ENCODE measurements at places on chromosomes 4 and X. TPM values are rescaled to one million over a fixed set of nuclear protein-coding genes. Genes with fewer than 3 reads are reported as not detected.

Gene TMEM192
- total RNA-seq, result 14.2 TPM

Gene ESX1
- total RNA-seq, result not detected

DNA sequence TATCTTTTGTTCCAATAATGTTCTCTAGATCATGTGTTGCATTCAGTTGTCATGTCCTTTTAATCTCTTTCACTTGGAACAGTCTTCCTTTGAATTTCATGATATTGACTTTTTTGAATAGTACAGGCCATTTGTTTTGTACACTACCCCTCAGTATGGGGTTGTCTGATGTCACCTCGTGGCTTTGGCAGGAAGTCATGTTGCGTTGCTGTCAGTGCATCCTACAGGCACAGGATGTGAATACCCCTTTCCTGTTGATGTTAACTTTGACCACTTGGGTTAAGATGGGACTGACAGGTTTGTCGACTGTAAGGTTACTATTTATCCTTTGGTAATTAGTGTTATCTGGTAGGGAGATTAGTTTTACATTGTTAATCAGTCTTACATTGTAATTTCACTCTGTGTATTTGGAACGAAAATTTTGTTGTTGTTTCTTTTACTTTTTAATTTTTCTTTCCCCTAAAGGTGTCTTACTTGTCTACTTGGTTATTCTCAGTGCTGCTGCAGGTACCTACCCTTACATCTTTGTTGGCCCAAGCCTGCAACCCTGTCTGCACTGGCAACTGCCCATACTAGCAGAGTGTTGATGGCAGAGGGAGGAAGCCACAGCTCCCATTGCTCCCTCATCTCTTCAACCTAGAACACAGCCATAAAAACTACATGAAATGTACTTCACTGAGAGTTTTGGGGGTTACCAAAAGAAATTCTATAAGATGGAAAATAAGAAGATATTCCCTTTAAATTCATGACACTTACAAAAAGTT, 14.7 kb upstream of the ATP8A1 start:
- DNase-seq, result no peak

DNA sequence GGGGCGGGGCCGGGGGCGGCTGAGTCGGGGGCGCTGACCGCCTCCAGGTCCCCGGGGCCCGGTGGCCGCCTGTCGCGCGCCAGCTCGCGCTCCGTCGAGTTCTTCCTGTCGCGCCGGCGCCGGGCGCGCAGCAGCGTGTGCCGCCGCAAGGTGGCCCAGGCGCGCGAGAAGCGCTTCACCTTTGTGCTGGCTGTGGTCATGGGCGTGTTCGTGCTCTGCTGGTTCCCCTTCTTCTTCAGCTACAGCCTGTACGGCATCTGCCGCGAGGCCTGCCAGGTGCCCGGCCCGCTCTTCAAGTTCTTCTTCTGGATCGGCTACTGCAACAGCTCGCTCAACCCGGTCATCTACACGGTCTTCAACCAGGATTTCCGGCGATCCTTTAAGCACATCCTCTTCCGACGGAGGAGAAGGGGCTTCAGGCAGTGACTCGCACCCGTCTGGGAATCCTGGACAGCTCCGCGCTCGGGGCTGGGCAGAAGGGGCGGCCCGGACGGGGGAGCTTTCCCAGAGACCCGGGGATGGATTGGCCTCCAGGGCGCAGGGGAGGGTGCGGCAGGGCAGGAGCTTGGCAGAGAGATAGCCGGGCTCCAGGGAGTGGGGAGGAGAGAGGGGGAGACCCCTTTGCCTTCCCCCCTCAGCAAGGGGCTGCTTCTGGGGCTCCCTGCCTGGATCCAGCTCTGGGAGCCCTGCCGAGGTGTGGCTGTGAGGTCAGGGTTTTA, 1.5 kb downstream of the ADRA2C start:
- no peak for DNase-seq

- DNase-seq, result peak; percentile 63
These were observed 74.2 kb downstream of the LIMCH1 start for GRCh38 chr4:41611881-41612871.

DNA sequence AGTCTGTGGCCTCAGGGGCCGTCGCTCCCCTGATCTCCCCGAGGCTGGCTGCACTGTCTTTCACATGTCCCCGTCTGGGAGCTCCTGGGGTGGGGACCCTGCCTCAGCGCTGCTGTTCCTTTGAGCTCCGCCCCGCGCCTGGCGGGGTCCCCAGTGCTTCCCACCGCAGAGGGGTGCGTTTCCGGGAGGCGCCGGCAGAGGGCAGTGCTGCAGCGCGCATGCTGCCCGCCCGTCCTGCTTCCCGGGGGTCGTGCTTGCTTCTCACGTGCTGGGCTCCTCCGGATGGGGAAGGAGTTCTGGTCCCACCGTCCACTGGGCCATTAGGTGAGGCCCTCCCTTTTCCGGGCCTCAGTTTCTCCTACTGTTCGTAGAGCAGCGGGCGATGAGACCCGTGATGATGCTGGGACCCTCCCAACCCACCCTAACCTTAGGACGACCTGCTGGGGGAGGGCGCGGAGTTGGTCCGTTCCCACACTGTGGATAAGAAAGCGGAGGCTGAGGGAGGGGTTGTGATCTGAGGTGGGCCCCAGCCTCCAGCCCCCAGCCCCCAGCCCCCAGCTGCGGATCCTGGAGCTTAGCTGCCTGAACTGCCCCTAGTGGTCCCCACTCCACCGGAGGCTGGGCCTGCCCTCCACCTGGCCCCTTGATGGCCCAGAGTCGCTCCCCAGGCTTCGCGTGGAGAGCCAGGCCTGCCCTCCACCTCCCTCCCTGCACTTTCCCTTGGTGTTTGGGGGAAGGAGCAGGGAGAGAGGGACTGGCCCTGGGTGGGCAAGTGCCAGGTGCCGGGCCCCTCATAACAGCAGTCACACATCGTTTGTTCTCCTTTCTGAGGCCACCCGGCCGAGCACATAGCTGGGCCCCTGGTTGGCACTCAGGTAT, 15.3 kb downstream of the CPZ start:
- DNase-seq, result no peak

DNA sequence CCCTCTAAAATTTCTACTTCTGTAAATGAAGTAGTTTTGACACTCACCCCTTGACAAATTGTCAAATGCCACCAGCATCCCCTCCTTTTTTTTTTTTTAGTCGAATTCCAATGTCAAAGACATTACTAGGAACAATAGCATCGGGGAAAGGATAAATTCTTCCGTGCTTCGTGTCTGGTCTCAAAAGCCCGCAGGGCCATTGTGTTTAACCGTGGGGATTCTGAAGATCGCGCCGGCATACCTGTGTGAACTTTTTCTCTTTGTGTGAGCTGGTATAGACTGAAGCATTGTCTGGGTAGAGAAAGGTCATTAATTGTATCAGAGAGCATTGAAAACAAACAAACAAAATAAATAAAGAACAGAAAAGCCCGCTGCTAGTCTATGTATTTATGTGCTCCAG, 313.9 kb downstream of the ASMT start:
- DNase-seq, result no peak

DNA sequence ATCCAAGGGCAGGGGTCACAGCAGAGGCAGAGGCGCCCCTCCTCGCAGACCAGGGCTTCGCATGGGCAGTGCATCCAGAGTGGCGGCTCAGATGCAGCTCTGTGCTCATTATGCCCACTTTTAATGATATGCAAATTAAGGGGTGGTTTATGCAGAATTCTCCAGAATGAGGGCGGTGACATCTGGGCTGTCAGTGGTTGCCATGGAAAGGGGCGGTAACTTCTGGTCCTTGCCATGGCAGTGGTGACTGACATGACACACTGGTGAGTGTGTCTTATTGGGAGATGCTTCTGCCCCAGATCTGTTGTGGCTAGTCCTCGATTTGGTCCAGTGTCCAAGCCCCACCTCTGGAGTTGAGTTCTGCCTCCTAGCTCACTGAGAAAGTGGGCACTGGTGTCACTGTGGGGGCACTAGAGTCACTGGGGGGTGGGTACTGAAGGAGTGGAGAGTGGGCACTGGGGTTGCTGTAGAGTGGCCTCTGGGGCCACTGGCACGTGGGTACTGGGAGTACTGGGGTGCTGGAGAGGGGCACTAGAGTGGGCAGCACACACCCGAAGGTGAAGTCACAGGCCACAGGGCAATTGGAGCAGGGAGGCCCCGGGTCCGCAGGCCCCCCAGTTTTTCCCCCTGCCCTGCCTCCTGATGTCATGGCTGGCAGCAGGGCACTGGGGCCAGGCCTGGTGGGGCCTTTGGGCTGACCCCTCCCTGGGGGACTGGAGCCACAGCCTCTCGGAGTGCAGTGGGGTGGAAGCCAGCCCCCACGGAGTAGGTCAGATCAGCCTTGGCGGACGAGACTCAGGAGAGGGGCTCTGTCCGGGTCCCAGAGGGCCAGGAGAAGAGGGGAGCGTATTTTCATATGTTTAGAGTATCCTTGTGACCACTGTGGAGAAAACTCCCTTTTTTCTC, 98.6 kb upstream of the NKX1-1 start:
- DNase-seq, result no peak

DNA sequence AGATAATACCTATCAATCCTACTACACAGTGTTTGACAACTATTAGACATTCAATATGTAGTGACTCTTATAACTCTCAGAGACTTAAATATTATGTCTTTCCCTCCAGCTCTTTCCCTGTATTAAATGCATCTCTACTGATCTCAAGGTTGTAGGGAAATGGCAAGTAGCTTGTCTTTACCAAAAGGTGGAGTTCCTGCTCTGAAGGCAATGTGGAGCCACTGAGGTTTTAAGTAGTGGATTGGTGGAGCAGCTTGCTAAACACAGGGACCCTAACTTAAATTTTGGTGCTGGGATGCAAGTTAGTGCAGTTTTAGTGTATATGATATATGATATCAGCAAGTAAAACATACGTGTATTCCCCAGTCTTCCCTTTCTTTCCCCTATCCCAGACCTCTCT, 13.1 kb downstream of the FNIP2 start:
- no peak for DNase-seq

GRCh38 chrX:144790148-144790547, 457.2 kb upstream of the SPANXN1 start:
- no peak for DNase-seq

- DNase-seq, result no peak
These were observed 232.3 kb downstream of the FRMPD4 start for GRCh38 chrX:12370497-12370986.

DNA sequence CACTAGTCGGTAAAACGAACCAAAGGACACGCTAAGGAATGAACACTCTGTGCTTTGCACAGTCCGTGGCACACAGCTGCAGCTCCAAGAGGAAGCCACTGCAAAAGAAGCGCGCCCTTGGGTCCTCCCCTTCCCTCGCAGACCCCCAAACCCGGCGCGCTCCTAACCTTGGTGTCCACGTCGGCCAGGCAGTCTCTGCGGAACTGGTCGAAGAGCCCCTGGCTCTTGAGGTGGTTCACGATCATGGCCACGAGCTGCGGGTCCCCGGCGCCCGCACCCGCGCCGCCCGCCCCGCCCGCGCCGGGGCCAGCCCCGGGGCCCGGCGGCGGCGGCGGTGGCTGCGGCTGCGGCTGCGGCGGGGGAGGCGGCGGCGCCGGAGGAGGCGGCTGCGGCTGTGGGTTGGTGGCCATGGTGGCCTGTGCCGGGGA, 333 bp downstream of the BOD1L1 start:
- DNase-seq, result peak; percentile 58

DNA sequence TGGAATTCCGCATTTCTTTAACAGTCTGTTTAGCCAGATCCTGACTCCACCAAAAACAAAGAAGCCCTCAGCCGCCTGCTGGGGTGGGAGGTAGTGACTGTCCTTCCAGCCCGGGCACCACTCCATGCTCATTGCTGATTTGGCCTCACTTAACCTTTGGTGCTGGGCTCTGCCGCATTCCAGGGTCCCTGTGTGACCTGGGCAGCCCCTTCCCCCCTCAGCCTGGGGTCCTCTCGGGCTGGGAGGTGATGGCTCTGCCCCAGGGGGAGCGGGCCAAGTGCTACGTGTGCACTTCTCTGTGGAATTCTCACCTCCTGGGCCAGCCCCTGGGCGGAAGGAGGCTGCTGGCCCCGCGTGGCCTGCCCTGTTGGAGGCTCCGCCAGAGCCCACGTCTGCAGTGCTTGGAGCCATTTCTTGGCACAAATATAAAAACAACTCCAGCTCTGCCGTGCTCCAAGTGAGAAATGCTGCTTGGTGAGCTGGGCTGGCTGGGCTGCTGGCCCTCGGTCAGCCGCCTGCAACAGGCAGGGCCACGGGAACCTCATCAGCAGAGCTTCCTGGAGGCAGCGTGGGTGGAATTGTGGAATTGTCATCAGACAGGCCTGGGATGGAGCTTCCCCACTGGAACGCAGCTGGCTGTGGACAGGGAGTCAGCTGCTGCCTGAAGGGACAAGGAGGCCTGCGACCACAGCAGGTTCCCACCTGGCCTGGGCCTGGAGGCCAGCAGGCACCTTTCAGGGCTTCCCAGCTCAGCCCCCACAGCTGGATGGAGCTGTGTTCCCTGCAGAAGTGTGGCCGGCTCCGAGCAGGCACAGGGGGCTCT, 66.0 kb downstream of the TRMT44 start:
- peak; percentile 84 for DNase-seq

- no peak for DNase-seq
These were observed 312.3 kb upstream of the DKK2 start for GRCh38 chr4:107348188-107349050.

GRCh38 chr4:128916832-128917231, 107.3 kb downstream of the JADE1 start:
- DNase-seq, result no peak

DNA sequence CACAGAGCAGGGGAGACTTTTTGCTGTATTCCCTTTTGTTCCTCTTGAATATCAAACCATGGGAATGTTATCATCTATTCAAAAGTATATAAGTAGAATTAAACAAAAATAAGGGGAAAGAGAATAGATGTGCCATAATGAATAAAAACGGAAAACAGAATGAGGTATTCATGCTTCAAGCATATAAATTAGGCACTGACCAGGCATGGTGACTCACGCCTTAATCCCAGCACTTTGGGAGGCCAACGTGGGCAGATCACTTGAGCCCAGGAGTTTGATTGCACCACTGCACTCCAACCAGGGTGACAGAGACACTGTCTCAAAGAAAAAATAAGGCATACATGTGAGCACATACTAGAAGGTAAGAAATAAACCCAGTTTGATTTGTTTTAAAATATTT, 16.3 kb upstream of the NEUROG2 start:
- no peak for DNase-seq

GRCh38 chr4:140234697-140235060, 80.7 kb upstream of the MAML3 start:
- DNase-seq, result no peak

GRCh38 chr4:112511803-112512118, 4.2 kb downstream of the NEUROG2 start:
- DNase-seq, result no peak

- no peak for DNase-seq
These were observed 2.3 kb upstream of the PPP2R3B start for GRCh38 chrX:389021-389441.

GRCh38 chrX:133681421-133681820, 266.1 kb upstream of the GPC4 start:
- DNase-seq, result no peak
